ENCODE measurements at places on chromosomes 7 and 10.

DNA sequence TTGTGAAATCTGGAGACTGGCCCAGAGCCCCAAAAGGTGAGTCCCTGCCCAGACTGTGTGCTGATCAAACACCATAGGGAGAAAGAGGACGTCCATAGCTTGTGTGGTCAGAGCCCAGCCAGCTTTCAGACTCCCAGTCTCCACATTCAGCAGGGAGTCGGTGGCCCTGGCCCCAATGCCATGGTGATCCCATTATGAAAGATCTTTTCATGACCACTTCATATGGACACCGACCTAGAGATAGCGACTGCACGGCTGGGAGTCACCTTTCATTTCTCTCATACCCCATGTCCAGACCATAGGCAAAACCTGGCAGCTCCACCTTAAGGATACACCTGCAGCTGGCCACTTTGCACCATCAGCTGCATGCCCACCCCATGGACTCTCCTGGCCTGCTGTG is 126.4 kb downstream of the ARHGAP22 start:
- no peak for DNase-seq

- peak; percentile 21 for DNase-seq
Observed at GRCh38 chr10:87850742-87851205, 12.6 kb downstream of the KLLN start.

DNA sequence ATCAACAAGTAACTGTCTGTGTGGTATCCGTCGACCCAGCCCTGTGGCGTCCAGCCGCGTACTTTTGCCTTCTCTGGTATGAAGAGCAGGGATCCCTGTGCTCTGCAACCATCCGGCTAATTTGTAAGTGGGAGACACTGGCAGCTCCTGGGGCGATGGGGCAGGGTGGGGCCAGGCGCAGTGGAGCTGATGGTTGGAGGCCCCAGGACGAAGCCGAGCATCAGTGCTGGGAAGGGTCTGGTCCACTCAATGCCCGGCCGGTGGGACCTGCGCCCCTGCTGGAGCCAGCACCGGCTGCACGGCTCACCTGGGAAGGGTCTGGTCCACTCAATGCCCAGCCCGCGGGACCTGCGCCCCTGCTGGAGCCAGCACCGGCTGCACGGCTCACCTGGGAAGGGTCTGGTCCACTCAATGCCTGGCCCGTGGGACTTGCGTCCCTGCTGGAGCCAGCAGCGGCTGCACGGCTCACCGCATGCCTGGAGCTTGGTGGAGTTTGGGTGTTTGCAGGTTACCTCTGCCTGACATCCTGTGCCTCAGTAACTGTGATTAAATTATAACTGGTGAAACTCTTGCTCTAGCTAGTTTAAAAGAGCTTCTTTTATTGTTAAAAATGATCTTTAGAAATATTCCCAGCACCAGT is 96.1 kb downstream of the NKX6-2 start:
- DNase-seq, result no peak

- no peak for DNase-seq
Observed at GRCh38 chr7:5234852-5235831, 45.1 kb downstream of the WIPI2 start.

- no peak for DNase-seq
Observed at GRCh38 chr7:149880638-149881311, 7.0 kb downstream of the ATP6V0E2 start.

GRCh38 chr7:130461272-130461671 is 20.5 kb upstream of the CEP41 start:
- no peak for DNase-seq

DNA sequence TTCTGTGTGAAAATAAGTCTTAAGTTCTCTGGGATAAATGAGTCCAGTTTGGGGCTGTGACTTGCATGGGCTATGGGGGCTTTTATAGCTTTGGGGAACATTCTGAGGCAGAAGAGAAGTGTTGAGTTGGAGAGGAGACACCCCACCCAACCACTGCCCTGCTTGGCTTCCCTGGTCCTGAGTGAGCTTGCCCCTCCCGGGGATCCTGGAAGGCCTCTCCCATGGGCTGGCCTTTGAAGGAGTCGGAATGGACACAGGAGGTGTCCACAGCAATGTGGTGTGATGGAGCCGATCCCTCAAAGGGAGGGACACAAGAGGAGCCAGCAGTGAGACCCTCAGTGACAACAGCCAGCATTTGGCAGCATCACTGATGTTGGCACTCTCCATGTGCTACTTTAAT is 89.8 kb downstream of the GLRX3 start:
- no peak for DNase-seq
